Pulmonary artery endothelial cell (primary cell): ENCODE measurements at places on chromosomes 12 and 14. TPM values are rescaled to one million over a fixed set of nuclear protein-coding genes. Genes with fewer than 3 reads are reported as not detected.

RPL6 gene
- 765 and 782 TPM in 2 replicates for total RNA-seq

KRT5 gene
- total RNA-seq = 0.66 and 2.0 TPM in 2 replicates

- DNase-seq = no peak
Measured at GRCh38 chr12:94832780-94833681, 170.5 kb downstream of the NDUFA12 start.

GRCh38 chr12:105922670-105923102 lies 216.1 kb downstream of the NUAK1 start:
- no peak for DNase-seq
